Neural crest cell (in vitro differentiated cells): ENCODE measurements at places on chromosomes 1 and 21. TPM values are rescaled to one million over a fixed set of nuclear protein-coding genes. Genes with fewer than 3 reads are reported as not detected.

DNA sequence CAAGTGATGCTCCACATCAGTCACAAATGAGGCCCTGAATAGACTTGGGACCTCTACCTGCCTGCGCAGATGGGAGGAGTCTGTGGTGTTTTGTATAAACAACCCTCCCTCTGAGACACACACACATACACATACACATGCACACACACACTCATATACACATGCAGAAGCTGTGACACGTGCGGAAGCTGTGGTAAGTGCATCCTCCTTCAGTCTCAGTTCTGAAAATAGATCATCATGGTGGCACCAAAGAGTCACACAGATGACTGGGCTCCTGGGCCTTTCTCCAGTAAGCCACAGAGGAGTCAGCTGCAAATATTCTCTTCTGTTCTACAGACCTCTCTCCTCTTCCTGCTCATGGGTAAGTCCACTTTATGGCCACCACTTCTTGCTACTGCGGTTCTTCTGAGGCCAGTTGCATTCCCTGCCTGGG is at the start of gene LY9:
Gene LY9 (plus strand): TSS at position 224 of the 433 bp plus-strand sequence. CDS start 14 bp downstream, at position 238.
- DNase-seq, result no peak

DNA sequence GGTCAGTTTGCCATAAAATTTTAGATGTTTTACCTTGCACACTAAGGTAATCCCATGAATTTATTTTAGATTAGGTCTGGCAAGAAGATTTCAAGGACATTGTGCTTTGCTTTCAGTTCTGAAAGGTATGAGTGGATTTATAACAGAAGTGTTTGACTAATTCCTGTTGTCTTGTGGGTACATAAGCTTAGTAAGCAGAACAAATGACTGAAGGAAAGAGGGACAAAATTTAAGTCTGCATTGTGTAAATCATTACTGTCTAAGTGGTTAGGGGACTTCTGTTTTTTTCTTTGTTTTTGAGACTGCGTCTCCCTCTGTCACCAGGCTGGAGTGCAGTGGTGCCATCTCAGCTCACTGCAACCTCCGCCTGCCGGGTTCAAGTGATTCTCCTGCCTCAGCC is 60.1 kb downstream of the PKN2 start:
- DNase-seq, result no peak

DNA sequence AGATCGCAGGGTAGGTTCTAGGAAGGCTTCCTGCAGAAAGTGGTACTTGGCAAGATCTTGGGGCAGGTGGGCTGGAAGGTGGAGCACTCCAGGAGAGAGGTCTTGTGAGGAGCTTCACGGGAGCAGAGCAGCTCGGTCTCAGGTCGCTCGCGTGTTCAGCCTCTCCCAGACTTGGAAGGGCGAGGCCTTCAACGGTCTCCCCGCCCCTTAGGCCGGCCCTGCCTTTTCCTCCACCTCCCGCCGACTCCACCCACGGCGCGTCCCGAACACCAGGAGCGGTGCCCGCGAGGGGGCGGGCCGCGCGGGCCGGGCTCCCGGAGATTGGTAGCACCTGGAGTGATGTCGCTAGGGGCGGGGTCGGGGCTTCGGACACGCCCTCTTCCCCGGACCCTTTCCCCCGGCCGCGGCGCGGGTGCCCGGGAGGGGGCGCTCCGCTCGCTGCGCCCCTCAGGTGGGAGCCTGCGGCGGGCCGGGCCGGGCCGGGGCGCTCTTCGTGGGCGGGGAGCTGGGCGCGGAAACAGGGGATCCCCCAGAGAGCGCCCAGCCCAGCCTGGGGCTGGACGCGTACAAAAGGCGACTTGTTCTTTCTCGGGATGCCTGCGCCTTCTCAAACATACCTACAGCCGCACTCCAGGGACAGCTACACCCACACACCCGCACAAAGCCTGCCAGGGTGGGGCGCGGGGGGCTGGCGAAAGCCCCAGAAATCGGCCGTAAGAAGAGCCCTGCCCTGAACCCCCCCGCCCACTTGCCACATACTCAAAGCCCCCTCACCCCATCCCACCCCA is 35.5 kb downstream of the AHDC1 start:
- DNase-seq, result peak; percentile 72

DNA sequence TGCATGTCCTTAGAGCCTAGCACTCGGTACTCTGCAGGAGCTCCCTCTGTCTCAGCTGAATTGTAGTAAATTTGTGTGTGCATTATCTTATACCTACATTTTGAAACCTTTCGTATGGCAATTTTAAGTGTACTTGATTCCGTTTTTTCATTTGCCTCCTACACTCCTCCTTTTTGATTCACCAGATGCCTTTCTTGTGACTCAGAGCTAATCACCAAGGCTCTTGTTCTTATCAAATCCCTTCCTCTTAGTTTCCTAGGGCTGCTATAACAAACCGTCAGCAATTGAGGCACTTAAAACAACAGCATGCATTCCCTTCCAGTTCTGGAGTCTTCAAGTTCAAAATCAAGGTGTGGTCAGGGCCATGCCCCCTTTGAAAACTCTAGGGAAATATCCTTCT is 261.0 kb downstream of the ASTN1 start:
- DNase-seq, result no peak

- no peak for DNase-seq
Measured at GRCh38 chr1:182301467-182302198, 90.0 kb downstream of the GLUL start.

DNA sequence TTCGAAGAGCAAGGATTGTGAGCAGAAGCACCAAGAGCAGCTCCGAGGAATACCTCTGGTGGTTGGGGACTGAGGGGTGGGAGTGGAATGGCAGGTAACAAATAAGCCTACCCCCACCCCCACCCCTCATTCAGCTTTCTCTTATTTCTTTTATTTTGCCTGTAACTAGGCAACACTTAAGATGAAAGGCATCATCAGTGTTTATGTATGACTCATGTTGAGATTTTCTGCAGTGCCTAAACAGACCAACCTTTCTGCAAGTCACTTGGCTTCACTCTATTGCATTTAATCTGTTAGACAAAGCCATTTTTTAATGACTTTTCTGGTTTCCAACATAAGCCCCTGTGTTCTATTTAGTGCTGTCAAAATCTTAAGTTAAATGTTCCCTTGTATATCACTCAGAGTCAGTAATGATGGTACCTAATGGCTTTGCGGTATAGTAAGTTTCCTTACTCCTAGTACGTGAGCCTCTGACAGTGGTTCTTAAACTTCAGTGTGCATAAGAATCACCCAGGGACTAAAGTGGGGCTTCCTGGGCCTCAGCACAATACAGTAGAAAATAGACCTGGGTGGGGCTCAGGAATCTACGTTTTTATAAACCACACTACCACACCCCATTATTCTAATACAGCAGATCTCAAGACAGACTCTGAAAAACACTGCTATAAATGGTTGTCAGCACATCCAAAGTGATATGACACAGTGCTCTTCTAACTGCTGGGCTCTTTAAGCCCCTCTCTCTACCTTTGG is 19.9 kb downstream of the CASQ2 start:
- no peak for DNase-seq

DNA sequence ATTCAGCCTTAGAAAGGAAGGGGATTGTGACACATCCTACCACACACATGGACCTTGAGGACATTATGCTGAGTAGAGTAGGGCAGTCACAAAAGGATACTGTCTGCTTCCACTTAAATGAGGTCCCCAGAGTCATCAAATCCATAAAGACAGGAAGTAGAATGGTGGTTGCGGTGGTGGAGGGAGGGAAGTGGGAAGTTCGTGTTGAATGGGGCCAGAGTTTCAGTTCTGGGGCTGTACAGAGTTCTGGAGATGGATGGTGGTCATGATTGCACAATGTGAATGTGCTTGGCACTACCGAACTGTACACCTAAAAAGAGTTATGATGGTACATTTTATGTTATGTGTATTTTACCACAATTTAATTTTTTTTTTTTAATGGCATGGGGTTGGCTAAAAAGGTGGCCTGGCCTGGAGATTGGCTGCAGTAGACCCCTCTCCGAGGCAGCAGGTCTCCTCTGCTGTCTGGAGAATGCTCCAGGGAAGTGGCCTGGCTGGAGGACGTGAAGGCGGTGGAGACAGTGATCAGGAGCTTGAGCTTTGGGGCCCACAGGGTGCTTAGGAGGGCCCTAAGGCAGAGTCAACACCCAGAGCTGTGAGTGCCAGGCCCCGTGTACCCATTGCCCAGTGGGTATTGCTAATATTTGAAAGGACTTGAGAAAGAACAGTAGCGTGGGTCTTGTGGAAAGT is 30.4 kb downstream of the IFNGR2 start:
- DNase-seq, result no peak

GRCh38 chr1:186620566-186621350 is 59.5 kb downstream of the PTGS2 start:
- no peak for DNase-seq

DNA sequence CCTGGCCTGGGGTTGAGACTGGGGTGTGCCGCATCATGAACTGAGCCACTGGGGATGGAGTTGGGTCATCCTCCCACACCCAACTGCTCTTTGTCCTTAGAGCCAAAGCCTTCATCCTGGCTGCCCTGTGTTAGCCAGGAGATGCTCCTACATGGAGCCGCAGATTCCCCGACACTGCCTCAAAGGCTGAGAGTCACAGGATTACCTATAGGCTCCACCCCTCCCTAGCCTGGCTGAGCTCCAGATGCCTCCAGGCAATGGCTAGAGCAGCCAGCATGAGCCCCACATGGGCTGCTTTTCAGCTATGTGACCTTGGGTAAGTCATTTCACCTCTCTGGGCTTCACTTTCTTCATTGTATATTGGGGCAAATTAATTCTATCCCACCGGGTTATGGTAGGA is 119.9 kb upstream of the POU3F1 start:
- no peak for DNase-seq

- DNase-seq, result no peak
Measured at GRCh38 chr1:23555270-23555985, 3.9 kb downstream of the ID3 start.

GRCh38 chr1:28466226-28466778 is 39.5 kb upstream of the RCC1 start:
- no peak for DNase-seq

GRCh38 chr1:230067871-230068620 is 1.0 kb downstream of the GALNT2 start:
- peak; percentile 35 for DNase-seq

- DNase-seq, result peak; percentile 55
Measured at GRCh38 chr1:13813398-13814012, 113.5 kb downstream of the PRDM2 start.

DNA sequence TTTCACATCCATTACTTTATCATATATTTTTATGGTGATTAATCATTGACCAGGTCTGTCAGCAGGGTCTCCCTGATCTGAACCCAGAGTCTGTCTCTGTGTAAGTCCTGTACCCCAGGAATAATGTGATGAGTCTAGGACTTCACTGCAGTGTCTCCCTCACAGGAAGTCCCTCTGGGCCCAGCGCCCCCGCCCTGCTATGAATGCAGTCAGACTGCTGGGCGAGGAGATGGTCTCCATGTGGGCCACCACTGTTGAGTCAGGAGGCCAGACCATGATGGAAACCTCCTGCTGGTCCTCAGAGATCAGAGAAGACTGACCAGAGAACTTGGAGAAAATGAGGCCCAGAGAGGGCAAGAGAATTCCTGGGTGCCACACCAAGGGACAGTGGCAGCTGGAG is 9.5 kb downstream of the TMEM222 start:
- DNase-seq, result no peak

The HTR6 gene
- not detected in 2 replicates for total RNA-seq

The KCNK2 gene
- total RNA-seq, result 4.8 and 5.0 TPM in 2 replicates

The LYPD8 gene
- total RNA-seq, result not detected in 2 replicates

The CATSPERE gene
- total RNA-seq, result 0.44 and 0.73 TPM in 2 replicates

The TMEM125 gene
- total RNA-seq, result 0.14 TPM in 1 of 2 replicates, not detected in the other
